ENCODE measurements at places on chromosomes 13 and 19. TPM values are rescaled to one million over a fixed set of nuclear protein-coding genes. Genes with fewer than 3 reads are reported as not detected.
A peak's percentile ranks its signal among the peaks of the same experiment; 100 is the strongest.

GRCh38 chr13:20195801-20196200 lies 3.1 kb upstream of the GJB2 start:
- DNase-seq: no peak

DNA sequence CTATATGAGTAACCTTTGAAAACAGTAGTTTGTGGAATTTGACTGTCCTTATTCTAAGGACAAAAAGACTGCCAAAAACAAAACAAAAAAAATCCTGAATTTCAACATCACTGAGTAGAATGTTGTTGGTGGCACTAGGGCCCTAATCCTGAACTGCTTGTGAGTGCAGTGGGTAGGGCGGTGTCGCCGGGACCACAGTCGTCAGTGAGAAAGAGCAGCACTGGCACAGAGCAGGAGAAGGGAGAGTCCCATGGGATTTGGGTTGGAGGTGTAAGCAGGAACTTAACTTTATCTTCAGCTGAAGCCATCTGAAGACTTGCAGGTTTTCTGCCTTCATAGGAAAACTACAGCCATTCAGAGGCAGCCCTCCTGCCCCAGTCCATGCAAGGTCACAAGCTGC lies 5.6 kb downstream of the PCID2 start:
- no peak for DNase-seq

- DNase-seq: no peak
Observed at GRCh38 chr13:100341327-100341726, 247.3 kb downstream of the GGACT start.

GRCh38 chr19:6995054-6995453 lies 26.2 kb downstream of the MBD3L2B start:
- DNase-seq: no peak

- DNase-seq: peak; percentile 98
Observed at GRCh38 chr19:17450264-17451075, 2.0 kb upstream of the TMEM221 start.

DNA sequence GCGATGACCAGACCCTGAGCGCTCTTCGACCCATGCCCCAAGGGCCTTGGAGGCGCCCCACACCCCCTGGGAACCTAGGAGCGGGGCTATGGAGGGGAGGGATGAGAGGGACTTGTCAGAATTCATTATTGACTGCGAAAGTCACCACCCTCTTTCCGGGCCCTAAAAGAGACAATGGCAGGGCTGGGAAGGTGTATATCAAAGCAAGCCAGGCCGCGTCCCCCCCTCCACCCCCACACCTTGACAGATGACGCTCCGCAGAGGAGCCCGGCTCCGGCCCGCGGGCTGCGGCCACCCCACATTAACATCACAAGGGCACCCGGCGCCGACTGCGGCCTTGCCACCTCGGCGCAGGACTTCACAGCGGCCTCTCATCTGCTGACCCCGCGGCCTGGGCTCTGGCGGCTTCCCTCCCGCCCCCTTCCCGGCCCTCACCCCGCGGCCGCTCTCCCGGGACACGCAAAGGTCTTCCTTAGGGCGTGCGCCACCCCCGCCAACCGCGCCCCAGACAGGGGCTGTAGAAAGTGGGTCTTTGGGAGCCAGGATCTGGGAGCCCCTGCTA lies 2.4 kb downstream of the CDX2 start:
- no peak for DNase-seq

- DNase-seq: peak; percentile 21
Observed at GRCh38 chr19:43525836-43526771, 897 bp downstream of the ETHE1 start.

DNA sequence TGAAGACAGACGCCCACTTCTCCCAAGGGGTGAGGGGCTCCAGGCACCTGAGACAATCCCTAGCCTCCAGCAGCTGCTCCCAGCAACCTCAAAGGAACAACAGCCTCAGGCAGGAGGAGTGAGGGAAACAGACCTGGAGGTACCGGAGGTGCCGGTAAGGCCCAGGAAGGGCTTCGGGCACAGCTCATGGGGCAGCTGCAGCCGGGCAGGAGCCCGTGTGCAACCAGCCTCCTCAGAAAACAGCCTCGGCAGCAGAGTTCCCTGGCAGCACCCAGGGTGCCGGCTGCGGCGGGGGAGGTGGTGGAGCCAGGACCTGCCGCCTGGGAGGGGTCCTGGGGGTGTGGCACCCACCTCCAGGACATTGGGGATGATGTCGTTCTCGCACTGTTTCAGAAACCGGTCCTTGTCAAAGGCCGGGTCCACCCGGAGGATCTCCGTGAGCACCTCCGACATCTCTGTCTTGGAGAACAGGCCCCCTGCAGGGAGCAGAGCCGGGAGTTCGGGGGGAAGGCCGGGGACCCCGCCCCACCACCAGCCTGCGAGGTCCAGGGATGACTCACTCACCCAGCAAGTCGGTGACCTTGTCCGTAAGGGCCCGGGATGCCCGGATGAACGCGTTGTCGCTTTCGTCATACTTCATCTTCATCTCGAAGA lies 6.5 kb upstream of the CTXN1 start:
- no peak for DNase-seq

DNA sequence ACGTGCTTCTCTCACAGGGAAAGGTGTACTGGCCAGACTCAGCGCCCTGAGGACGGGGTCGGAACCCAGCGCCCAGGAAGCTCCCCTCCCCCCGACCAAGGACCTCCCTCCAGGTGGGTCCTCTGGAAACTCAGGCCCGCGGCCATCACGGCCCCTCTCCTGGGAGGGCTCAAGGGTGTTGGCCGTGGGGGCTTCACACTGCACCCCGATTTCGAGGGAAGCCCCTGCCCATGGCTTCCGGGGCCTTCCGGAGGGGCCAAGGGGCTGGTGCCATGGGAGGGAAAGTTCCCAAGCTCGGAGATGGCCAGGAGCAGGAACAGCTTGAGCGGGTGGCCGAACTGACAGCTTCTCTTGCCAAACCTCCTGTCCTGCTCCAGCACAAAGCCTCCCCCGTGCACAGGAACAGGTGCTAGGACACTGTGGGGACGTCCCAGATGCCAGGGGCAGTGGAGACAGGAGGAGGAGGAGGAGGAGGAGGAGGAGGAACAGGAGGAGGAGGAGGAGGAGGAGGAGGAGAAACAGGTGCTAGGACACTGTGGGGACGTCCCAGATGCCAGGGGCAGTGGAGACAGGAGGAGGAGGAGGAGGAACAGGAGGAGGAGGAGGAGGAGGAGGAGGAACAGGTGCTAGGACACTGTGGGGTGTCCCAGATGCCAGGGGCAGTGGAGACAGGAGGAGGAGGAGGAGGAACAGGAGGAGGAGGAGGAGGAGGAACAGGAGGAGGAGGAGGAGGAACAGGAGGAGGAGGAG lies 10.0 kb downstream of the SBNO2 start:
- no peak for DNase-seq

DNA sequence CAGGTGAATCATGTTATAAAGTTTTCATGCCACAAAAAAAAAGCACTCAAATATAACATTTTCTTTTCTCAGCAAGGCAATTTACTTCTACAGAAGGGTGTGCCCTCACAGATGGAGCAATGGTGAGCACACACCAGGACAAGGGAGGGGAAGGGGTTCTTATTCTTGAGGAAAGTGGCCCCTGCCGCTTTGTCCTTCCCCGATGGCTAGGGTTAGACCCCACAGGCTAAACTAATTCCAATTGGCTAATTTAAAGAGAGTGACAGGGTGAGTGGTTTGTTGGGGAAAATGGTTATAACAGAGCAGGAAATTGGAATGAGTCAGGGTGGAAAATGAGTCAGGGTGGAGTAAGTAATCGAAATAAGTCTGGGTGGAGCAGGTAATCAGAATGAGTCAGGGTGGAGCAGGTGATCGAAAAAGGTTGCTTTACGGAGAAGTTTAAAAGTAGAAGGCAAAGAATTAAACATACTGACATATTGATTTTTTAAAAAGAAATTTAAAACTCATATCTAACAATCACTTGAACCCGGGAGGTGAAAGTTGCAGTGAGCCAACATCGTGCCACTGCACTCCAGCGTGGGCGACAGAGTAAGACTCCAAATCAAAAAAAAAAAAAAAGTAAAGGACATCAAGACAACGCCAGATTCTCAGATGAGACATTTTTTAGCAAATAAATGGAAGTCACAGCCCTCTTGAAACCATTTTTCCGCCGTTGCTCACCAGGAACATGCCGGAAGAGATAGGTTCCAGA lies 813 bp downstream of the ZNF562 start:
- DNase-seq: peak; percentile 78

DNA sequence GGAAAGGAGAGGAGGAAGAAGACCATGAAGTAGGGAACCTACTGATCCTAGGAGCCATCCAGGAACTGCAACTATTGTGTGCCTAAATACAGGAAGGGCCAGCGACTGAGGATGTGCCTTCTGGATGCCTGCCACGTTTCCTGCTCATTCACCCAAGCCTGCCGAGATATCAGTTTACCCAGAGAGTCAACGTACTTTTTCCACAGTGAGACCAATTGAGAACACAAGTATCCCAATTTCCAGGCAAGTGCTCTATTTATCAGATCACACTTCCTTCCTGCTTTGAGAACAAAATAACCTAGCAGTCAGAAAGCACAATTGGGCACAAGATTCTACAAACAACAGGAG lies 122.4 kb downstream of the AKAP11 start:
- DNase-seq: no peak

- no peak for DNase-seq
Observed at GRCh38 chr19:40150170-40150569, 41.1 kb upstream of the MAP3K10 start.

- DNase-seq: no peak
Observed at GRCh38 chr13:34608331-34608730, 333.7 kb upstream of the NBEA start.

DNA sequence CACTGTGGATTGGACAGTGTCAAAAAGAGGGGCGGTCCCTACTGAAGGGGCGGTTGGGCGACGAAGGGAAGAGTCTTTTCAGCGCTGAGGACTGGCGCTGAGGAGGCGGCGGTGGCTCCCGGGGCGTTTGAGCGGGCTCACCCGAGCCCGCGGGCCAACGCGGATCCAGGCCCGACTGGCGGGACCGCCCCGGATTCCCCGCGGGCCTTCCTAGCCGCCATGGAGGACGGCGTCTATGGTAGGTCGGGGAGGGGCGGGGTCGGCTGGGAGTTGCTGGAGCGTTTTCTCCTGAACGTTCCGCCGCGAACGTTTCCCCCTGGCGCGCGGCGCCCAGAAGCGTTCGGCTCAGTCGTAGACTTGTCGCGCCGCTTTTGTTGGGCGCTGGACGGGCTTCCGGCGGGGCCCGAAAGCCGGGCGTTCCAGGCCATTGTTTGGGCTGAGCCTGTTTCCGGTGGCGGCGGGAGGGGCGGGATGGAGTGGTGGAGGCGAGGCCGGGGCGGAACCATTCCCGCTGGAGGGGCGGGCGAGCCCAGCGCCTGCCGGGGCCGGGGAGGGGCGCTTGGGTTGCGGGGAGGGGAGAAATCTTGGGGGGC lies at the start of gene CYTH2:
CYTH2 (plus strand) TSS at position 81 of the 593 bp plus-strand sequence; CDS start at position 220, 139 bp downstream.
- peak; percentile 79 for DNase-seq

DNA sequence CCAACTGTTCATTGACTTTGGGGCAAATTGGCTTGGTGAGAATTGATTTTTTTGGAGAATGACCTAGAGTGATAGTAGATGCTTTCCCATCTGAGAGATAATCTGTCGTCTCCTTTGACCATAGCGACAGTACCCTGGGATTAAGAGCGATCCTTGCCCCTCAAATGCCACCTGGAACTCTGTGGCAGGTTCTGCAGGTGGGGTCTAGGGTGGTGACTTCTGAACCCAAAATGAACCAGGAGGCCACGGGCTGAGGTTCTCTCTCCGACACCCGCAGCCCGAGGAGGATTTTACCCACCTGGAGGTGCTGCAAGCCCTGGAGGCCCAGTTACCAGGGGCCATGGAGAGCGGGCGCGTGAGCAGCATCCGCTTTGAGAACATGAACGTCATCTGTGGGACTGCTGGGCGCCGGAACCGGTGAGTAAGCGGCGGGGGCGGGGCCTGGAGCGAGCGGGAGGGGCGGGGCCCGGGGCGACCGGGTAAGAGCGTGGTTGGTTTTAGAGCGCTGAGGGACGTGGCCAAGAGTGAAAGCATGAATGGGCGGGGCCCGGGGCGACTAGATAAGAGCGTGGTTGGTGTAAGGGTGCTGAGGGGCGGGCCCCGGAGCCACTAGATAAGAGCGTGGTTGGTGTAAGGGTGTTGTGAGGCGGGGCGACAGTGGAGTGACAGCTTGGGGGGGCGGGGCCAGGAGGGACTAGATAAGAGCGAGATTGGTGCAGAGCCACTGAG lies 8.6 kb downstream of the C19orf81 start:
- DNase-seq: peak; percentile 86

GRCh38 chr19:35117116-35117515 lies 1.5 kb downstream of the FXYD3 start:
- DNase-seq: no peak

GRCh38 chr19:28022506-28022905 lies 1190.4 kb downstream of the UQCRFS1 start:
- DNase-seq: no peak

GRCh38 chr13:41650706-41651105 lies 193.4 kb downstream of the RGCC start:
- no peak for DNase-seq

DNA sequence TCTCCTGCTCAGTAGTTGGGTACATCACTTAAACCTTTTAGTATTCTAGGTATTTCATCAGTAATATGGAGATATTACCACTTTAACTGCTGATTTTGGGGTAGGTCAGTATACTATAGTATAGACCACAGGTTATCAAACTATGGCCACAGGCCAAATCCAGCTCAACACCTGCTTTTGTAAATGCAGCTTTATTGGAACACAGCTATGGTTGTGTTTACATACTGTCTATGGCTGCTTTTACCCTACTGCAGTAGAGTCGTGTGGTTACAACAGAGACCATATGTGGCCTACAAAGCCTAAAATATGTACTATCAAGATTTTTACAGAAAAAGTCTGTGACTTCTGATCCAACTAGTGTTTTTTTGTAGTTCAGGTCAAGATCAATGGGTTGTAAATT lies 10.3 kb downstream of the COG6 start:
- DNase-seq: no peak

GRCh38 chr13:53001444-53002225 lies 27.0 kb upstream of the OLFM4 start:
- DNase-seq: no peak

DNA sequence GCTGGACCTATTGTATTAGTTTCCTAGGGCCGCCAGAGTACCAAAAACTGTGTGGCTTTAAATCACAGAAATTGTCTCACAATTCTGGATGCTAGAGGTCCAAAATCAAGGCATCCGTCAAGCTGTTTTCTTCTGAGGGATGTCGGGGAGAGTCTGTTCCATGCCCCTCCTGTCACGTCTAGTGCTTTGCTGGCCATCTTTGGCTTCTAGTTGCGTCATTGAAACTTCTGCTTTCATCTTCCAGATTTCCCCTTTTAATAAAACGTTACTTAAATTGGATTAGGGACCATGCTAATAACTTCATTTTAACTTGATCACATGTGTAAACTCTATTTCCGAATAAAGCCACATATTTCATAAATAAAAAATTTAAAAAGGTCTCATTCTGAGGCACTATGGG lies 47.5 kb downstream of the TRPM4 start:
- no peak for DNase-seq

C1QTNF9 gene
- not detected for polyA plus RNA-seq

BCAM gene
- 45.1 TPM for polyA plus RNA-seq

UHRF1 gene
- polyA plus RNA-seq: 32.3 TPM

FRY gene
- 2.5 TPM for polyA plus RNA-seq

FCGBP gene
- 0.03 TPM for polyA plus RNA-seq

TLE6 gene
- polyA plus RNA-seq: 0.91 TPM

KRTDAP gene
- polyA plus RNA-seq: not detected

KIR2DL1 gene
- not detected for polyA plus RNA-seq

THSD1 gene
- 30.7 TPM for polyA plus RNA-seq

ZNF66 gene
- polyA plus RNA-seq: 2.3 TPM

CDC42EP5 gene
- 8.8 TPM for polyA plus RNA-seq

ZNF497 gene
- 0.35 TPM for polyA plus RNA-seq
